ENCODE measurements at places on chromosomes 4 and X. TPM values are rescaled to one million over a fixed set of nuclear protein-coding genes. Genes with fewer than 3 reads are reported as not detected.

SLC49A3 gene
- total RNA-seq, result 2.6 TPM

ZC4H2 gene
- total RNA-seq, result 8.2 TPM

CCDC149 gene
- 19.6 TPM for total RNA-seq

HSFX3 gene
- 0.50 TPM for total RNA-seq

STOX2 gene
- total RNA-seq, result 14.9 TPM

MAGEA10 gene
- not detected for total RNA-seq

LUZP4 gene
- 10.1 TPM for total RNA-seq

IL21 gene
- total RNA-seq, result not detected

PGAM4 gene
- total RNA-seq, result not detected

PAQR3 gene
- total RNA-seq, result 6.9 TPM

TLL1 gene
- 1.5 TPM for total RNA-seq

GAGE12D gene
- not detected for total RNA-seq

GRPR gene
- not detected for total RNA-seq

NUP62CL gene
- 10.8 TPM for total RNA-seq

SLITRK2 gene
- 0.40 TPM for total RNA-seq

SLC10A4 gene
- total RNA-seq, result 0.23 TPM

PCDH10 gene
- total RNA-seq, result 3.9 TPM

GPRIN3 gene
- 2.4 TPM for total RNA-seq

SMIM10L2A gene
- 14.8 TPM for total RNA-seq

GPR82 gene
- total RNA-seq, result 0.41 TPM

TMEM35A gene
- total RNA-seq, result 3.6 TPM

CNGA1 gene
- total RNA-seq, result 5.7 TPM

PCDH18 gene
- total RNA-seq, result 28.0 TPM

All from prostate gland (tissue), 2 donors.